ENCODE measurements at places on chromosomes 7 and 10.

DNA sequence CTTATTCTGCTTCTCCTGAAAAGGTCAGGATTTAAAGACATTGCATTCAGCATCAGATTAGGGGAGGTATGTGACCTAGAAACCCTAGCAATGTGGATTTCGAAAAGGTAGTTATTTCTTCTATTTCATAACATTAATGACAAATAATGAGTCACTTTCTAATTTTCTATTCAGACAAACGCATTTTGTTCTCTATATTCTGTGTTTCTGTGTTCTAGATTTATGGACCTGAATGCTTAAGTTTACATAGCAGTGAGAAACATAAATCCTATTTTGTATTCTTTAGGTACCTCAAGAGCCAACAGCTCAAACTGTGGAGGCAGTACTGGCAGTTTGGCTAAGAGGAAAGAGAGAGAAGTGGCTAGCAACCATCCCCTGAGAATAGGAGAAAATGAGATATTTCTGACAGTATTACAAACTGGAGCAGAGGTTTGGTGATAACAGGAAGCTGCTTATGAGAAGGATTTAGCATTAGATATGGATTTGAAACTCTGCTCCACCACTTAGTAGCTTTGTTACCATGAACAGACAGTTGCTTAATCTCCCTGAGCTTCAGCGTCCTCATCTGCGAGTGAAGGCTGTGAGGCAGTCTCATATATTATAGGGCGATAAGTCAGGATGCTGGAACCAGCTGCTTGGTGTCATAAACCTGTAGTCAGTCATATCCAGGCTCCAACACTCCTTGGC, 28.2 kb downstream of the CDK14 start:
- DNase-seq, result no peak

DNA sequence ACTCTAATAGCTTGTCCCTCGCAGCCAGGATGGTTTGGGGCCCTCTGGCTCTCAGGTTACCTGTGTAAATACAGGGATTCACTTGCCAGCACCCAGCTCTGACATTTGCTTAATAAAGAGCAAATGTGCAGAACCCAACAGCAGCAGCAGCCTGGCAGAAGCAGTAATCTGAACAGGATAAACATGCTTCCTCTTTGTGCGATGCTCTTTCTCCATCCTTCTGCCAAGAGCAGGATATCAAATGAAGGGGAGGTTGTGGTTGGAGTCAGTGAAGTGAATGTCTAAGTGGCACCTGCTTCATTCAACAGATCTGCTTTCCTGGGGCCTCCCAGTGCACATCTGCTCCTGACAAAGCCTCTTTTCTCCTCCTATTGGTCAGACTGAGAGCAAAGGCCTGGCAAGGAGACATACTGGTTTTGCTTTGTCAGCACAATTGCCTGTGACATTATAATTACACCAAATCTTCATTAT, 130.3 kb downstream of the NRF1 start:
- DNase-seq, result no peak

DNA sequence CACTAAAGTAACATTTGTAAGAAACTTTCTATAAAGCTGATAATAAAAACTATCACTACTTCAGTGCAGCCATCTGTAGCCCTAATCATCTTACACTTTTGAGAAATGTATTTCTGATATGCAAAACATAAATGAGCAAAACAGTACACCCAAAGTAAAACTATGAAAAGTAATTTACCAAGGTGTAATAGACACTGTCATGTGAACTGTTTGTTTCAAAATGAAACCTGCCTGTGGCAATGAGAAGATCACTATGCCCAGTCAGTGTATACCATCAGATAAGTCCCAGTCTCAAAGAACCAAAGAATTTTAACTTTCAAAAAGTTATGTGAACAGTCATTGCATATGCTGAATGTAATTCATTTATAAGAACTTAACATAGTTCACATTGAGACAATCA, 398.1 kb downstream of the CDC14C start:
- no peak for DNase-seq

- no peak for DNase-seq
Observed at GRCh38 chr7:132526111-132526740, 50.0 kb downstream of the PLXNA4 start.

GRCh38 chr10:26870766-26871165, 10.0 kb upstream of the ABI1 start:
- DNase-seq, result no peak

DNA sequence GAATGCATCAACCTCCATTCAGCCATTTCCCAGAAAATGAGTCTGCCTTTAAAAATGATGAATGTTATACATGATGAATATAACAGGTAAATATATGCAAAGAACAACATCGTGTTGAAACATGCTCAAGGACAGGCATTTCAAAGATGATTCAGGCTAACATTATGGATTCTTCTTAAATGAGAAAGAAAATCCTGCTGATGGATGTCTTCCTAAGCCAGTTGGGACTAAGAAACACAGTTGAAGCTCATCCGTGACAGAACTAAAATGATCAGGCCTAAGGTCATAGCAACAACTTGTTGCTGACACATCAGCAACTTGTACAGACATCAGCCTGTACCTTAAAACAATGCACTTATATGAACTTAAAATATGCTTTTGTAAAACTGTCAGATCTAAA, 267.9 kb downstream of the MAGI2 start:
- DNase-seq, result no peak

GRCh38 chr10:4751211-4751610, 74.8 kb upstream of the AKR1E2 start:
- no peak for DNase-seq

DNA sequence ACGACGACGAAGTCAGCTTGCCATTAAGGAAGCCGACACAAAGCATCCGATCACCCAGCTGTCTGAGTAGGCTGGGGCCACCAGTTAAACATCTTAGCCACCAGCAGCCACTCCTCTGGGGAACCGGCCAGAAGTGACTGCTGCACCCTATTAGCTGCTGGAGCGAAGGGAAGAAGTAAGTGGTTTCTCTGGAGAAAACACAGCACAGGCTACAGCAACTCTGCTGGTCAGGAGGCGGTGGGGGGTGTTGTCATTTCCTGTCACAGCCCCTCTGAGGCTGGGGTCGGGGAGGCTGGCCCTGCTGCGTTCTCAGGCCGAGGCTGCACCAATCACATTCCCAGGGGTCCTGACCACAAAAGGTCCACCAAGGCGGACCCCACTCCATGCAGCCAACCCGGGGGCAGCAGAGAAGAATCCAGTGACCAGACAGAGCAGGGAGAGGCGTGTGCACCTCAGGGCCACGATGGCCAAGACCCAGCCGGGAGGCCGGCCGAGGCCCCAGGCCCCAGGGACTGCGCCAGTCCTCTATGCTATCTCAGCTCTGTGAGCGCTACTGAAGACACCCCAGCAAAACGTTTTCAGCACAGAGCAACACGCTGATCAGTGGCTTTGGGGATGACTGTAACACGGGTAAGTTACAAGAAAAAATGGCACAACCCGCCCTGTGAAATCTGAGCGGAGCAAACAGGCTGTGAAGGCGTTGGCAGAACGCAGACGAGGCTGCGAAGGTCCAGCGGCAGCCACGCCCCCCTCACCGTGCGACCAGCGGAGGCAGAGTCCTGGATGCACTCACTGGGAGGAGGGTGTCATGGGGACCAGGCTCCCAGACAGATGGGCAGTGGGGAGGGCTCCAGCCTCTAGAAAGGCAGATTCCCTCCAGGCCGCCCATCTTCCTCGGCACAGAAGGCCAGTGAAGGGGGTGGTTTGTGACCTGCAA, 24.8 kb downstream of the STK32C start:
- DNase-seq, result no peak

GRCh38 chr7:116663744-116664143, 8.3 kb upstream of the MET start:
- no peak for DNase-seq

DNA sequence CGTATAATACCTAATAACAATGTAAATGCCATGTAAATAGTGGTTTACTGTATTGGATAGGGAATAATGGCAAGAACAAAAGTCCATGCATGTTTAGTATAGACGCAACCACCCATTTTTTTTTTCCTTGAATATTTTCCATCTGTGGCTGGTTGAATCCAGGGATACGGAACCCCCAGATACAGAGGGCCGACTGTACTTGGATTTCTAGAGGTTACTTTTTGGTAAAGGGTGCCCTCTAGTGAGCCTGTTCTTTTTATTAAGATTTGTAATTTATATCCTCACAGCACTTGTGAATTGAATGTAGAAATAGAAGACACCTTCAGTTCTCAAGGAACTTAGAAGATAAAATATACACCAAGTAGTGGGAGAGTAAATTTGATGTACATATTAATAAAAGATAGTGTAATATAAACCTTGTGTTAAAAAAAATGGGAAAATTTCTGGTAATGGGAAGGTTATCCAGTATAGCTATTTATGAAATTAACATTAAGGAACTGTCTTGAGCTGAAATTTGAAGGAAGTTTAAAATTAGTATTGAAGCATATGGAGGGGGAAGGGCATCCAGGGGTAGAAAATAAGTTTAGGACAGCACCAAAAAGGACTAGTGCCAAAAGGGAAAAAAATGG, 32.0 kb downstream of the EXOC6 start:
- DNase-seq, result no peak

GRCh38 chr7:44615149-44615611, 8.8 kb downstream of the OGDH start:
- DNase-seq, result no peak

DNA sequence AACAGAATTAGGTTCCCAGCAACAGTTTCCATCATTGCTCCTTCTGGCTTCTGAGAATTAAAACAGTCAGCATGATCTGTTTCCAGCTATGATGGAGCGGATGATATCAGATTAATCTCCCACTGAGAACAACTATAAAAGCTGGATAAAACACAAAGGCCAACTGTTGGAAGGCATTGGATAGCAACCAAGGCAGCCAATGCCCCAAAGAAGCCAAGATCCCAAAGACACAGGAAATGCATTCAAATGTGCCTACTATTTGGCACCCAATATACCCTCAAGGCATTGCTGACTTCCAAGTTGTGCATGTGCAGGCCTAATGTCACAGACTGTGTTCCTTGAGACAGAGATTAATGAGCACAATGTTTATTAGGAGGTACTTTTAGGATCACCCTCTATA, 259.3 kb downstream of the ARHGAP12 start:
- no peak for DNase-seq

DNA sequence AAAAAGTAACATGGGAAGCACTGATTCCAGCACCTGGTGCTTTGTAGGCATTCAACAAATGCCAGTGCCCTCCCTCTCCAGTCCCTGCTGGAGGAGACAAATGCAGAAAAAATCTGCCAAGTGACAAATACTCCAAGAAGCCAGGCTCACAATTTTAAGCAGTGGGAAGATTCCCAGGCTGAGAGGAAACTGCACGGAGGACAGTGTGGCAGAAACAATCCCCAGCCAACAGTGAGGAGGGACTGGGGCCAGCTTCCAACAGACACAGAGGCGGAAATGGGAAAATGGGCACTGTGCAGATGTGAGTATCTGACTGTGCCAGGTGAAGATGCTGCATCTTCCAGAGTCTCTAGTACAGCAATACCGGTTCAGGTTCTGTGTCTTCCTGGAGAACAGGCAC, 106.3 kb downstream of the SLIT1 start:
- DNase-seq, result no peak

DNA sequence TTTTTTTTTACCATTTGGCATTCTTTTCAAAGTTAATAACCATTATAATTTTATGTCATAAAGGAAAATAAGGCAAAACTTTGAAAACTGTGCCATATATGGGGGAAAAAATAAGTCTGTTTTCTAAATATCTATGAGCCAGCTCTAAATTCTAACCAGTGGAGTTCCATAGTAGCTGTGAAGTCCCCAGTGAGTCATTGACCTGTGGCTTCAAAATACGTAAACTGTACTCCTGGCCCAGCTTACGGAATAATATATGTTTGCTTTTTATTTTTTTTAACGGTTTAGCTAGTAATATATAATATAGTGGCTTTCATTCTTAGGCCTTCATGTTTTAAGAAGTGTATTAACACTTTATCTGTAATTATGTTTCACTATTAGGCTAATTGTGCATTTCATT, 20.5 kb downstream of the ZRANB1 start:
- no peak for DNase-seq

DNA sequence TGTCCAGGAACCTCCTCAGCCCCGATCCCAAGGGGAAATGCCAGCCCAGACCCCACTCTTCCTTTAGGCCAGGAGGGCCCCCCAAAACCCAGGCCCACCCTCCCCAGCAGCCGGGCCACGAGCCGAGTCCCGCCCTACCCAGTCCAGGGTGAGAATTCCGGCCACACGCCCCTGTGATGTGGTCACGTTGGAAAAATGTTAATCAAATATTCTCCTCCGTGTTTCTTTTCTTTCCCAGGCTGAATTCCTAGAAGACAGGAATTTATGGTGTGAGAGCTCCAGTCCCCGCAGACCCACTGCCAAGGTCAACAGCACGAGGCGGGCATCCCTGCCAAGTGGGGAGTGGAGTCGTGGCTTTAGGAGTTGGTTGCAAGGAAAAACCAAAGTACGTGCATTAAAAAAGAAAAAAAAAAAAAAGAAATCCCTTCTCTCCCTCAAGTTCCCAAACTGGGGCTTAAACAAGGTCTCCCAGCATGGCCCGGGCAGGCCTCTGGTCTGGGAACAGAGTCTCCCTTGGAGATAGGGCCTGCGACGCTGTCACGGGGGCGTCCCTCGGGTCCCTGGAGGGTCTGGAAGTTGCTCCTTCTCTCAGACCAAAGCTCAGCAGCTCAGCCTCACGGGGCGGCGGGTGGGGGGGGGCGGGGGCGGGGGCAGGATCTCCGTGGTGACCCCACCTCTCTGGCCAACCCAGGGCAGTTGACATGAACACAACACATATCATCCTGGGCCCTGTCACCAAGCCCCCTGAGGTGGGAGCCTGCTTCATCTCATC, 28.1 kb upstream of the ELN start:
- DNase-seq, result no peak
